ENCODE measurements at places on chromosomes 6 and 20.
A peak's percentile ranks its signal among the peaks of the same experiment; 100 is the strongest.

DNA sequence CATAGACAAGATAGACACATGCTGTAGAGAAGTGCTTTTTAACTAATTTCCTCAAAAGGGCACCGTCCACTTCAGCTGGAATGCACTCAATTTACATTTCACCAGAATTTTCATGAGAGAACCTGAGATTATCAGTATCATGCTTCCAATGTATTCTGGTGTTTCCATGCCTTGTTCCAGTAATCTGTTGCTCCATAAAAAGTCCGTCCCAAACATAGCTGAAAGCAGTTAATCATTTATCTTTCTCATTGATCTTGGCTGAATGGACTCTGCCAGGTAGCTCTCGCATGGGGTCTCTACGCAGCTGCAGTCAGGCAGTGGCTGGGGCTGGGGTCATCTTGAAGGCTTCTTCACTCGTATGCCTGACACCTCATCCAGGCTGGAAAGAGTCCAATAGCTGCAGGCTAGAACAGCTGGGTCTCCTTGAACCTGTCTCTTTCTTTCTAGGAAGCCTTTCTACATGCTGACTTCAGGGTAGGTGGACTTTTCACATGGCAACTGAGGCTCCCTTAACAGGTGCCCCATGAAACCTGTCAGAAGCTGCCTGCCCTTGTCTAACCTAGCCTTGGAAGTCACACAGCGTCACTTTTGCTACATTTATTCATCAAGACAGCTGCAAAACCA, 18.6 kb upstream of the COL12A1 start:
- DNase-seq = no peak

- DNase-seq = no peak
Observed at GRCh38 chr6:54267798-54268197, 40.4 kb upstream of the TINAG start.

DNA sequence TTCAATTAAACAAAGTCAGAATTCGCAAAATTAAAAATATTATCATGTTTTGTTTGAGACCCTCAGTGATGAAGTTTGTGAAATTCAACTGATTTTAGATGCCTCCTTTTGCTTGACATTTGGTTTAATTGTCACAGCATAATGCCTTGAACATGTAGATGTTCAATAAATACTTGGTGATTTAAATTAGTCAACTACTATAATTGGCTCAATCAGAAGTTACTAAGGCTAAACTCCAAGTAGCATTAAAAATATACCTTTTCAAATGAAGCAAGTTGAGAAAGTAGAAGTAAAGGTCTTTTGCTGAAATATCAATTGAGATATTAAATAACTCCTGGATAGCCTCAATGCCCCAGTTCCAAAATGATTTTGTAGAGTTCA, 145.8 kb upstream of the AKIRIN2 start:
- DNase-seq = no peak

DNA sequence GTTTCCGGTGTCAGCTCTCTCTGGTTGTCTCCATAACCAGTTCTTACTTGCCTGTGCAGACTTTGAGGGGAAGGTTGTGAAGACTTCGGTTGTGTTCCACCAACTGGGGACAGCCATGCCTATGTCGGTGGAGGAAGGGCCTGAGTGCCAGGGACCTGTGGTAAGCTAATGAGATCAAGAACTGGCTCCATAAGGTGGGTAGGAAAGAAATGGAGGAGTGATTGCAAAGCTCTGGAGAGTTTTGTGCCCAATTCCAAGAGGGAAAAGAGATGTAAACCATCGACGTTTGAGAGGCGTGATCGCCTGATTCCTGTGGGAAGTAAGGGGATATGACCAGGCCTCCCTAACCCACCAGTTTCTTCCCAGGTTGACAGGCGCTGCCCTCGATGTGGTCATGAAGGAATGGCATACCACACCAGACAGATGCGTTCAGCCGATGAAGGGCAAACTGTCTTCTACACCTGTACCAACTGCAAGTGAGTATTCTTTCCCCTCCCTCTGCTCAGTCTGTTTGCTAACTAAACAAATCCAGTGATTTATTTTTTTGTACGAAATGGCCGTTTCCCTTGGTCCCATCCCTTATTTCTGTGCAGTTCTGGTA, 893 bp downstream of the POLR1H start:
- DNase-seq = peak; percentile 45

GRCh38 chr6:36716476-36717093, 19.0 kb downstream of the RAB44 start:
- DNase-seq = no peak

GRCh38 chr20:50559149-50559548, 49.0 kb downstream of the PTPN1 start:
- DNase-seq = no peak

DNA sequence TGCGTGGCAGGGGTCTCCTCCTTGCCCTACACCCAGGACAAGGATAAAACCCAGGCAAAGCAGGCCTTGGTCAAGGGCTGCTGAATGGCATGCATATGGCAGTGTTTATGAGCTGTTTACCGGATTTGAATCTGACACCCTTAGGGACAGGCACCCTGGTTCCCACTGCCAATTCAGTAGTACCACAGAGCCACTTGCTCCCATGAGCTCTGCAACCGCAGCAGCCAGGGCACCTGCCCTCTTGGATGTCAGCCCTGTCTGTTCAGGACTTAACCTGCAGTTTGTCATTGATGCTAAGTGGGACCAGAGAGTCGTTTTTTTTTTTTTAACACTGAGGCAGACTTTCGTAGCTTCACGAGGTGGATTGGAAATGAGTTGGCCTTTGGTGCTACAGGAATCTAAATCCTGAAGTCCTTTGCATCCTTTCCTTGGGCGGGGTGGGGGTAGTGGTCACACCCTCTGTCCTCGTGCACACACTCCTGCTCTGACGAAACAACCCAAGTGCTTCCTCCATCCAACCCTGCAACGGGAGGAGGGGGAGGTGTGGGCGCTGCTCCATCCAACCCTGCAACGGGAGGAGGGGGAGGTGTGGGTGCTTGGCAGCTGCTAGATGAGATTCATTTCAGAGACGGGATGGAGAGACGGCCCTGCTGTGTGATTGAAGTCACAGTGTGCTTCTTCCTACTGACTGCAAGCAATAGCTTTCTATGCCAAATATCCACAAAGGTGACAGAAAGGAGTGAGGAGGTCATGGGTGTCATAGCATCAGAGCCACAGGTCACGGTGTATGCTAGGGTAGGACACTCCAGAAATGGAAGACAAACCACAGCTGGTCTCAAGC, 166.5 kb downstream of the SMOC2 start:
- no peak for DNase-seq

DNA sequence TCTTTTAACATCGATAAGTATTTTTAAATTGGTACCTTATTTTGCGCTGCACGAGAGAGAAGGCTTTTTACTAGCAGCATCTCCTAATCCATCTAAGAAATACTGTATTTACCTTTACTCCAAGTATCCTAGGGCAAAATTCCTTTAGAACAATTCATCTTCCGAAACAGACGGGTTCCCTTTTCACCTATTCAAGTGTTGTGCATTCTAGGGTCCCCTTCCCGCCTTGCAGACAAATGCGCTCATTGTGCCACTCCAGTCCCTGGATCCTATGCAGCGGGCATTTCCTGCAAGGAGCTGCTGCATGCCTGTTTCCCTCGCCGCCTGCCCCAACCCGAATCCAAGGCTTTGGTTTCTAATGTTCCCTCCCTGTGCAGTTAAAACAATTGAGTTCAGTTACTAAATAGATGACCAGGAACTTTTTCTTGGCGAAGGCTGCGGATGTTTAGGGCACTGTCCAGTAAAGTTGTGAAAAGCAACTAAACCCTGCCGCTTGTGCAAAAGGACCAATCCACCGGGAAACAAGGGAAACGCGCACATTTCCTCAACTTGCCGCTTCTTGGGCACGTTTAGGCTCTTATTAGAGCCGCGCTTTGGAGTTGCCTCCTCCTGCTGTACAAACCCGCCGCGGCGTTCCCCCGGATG, 556 bp upstream of the SCAF8 start:
- DNase-seq = no peak

- peak; percentile 41 for DNase-seq
Observed at GRCh38 chr6:127893541-127893940, 7.3 kb downstream of the THEMIS start.

Measured in activated naive CD8-positive, alpha-beta T cell treated with anti-CD3 and anti-CD28 coated beads for 36 hours (primary cell).